CD4-positive, alpha-beta T cell treated with Interleukin-1 beta for 1 hour (primary cell): ENCODE measurements at places on chromosomes 2 and 18.
A peak's percentile ranks its signal among the peaks of the same experiment; 100 is the strongest.

DNA sequence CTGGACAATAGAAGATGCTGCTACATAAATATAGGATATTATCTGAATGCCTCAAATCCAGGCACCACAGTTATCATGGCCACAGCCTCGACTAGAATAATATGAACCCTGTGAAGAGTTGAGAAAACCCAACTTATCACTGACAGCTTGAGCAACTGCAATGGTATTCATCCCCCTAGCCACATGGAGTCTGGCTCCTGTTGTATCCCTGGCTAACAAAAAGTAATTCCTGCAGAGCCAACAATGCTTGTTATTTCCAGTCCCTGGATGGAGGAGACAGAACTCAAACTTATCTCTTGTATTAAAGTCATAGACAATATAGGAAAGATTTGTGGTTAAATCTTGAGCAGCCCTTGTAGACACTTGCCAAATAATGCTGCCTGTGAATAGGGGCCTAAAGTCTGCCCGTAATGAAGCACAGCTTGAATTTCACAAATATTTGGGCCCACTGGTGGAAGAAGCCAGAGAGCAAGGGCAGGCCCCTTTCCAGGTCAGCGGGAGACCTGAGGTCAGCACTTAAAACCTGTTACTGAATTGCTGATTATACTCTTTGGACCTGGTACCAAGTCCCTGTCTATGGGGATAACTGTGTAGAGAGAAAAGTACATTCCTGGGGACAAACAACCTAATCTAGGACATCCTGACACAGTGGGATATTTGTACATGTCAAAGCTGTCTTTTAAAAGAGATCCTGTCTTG, 28.4 kb upstream of the SUCLG1 start:
- no peak for DNase-seq

DNA sequence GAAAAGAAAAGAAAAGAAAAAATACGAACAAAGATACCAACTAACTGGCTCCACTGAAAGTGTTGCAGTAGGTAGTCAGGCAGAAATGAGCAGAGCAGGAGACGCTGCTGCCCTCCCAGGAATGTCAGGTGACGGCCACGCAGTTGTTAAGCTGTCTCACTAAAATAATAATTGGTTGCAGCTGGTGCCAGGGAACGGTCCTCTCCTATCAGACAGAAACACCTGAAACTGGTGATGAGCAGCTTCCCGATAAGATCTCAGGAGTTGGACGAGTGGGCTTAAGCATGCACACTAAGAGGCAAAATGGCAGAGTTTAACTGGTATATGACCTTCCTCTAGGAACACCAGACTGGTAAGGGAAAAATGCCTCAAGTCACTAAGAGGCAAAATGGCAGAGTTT, 611.1 kb downstream of the ZEB2 start:
- no peak for DNase-seq

GRCh38 chr2:54710216-54710615, 13.2 kb upstream of the EML6 start:
- no peak for DNase-seq

DNA sequence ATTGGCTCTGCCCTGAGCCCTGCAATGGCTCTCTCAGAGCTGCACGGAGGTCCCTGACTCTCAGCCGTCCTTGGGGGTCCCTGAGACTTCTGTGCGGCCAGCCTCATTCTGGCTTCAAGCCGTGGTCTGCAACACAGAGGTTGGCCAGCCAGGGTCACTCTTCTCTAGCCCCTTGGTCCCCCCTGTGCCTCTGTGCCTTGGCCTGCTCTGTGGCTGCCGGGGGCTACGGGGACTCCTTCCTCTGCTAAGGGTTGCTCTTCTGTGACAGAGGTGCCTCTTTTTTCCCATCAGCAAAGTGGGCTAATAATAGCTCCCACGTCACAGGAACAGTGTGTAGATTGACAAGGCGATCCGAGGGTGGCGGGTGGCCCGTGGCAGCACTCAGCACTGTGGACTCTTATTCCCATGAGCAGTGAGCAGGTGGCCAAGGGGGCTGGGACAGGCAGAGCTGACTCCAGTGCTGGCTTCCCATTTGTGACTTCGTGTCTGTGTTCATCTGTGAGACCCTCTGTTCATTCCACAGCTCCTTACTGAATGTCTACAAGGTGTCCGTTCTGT, 19.4 kb downstream of the INHBB start:
- no peak for DNase-seq

DNA sequence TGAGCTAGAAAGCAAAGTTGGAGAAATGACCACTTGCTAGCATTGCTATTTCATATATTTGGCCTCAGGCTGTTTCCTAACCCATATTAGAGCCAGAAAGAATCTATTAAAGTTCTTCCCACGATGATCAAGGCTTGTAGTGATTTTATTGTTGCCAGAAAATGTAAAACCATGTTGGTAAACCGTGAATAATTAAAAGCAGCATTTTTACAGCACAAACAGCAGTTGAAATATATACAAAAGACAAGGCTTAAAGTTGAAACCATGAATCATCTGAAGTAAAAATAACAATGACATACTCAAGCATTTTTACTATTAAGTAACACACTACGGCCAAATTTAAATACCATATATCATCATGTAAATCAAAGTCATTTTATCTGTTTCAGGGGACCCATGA, 27.7 kb upstream of the DSC3 start:
- DNase-seq, result no peak

- DNase-seq, result no peak
These were observed 75.9 kb downstream of the SH3BP4 start for GRCh38 chr2:235027558-235028214.

- DNase-seq, result no peak
These were observed 61.8 kb downstream of the CABYR start for GRCh38 chr18:24200494-24201290.

DNA sequence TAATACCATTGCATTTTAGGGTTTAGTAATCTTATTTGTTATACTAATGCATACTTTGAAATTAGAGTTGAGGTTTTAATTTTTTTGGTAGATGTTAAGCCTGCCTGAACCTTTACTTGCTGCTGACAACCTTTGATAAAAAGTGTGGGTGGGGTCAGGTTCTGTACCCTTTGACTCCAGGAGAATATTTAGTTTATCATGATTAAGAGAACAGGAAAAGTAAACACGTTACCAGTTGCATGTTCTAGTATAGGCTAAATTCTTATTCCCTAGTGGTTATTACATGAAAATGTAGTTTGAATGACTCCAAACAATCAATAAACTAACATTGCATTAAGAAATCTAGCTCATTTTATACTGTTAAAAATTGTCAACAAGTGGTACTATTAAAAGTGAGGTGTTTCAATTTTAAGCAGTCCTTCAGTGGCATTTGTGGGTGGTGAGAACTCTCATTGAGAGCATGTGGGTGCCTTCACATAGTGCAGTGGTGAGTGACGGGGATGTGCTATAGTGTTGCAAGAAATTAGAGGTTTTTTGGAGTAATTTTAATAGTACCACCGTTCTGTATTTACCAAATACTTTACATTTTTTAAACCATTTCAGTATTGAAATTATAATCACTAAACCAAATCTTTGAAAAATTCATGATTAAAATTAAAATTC, 29.9 kb downstream of the PHLPP1 start:
- no peak for DNase-seq

DNA sequence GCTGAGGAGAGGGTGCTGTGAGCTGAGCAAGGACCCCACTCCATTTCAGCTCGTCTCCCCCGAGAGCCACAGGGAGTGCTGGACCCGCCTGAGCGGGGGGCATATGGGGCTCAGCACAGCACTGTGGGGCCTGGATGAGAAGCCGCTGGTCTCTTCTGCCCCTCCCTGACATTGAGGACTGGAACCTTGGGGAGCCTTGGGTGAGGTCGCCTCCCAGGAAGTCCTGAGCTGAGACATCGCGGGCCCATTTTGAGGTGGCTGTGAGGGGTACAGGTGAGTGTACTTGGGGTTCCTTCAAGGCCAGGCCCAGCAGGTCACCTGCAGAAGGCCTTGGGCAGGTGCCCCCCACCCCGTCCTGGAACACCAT, 3.1 kb upstream of the AQP12A start:
- no peak for DNase-seq

DNA sequence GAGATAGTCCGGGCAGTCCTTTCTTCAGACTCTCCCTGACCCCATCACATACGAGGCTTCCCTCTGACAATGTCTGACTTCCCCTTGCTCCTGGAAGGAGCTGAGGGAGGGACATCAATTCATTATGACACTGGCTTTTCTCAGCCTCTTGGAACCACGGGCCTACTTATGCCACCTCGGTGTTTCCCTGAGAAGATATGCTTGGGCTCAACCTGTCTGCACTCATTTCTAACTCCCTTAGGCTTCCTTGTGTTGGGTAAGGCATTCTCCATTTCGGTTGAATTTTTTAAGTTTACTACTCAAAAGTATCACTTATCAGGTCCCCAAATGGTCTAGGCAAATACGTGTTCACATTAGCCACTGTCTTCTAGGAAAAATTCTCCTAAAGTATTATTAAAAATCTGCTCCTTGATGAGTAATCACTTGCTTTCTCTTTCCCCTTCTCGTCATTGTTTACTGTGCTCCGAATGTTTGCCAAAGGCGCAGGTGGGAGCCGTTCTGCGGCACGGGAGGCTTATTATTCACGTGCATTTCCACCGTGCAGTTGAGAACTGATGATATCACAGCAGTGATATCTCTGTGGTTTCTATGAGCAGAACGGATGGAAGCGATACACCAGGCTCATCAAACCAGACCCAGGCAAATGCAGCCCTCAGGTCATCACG, 33.1 kb downstream of the ARL4C start:
- peak; percentile 79 for DNase-seq

- no peak for DNase-seq
These were observed 70.1 kb upstream of the ASB18 start for GRCh38 chr2:236334122-236334876.

- no peak for DNase-seq
These were observed 156.6 kb downstream of the DNAH7 start for GRCh38 chr2:195912079-195912478.

DNA sequence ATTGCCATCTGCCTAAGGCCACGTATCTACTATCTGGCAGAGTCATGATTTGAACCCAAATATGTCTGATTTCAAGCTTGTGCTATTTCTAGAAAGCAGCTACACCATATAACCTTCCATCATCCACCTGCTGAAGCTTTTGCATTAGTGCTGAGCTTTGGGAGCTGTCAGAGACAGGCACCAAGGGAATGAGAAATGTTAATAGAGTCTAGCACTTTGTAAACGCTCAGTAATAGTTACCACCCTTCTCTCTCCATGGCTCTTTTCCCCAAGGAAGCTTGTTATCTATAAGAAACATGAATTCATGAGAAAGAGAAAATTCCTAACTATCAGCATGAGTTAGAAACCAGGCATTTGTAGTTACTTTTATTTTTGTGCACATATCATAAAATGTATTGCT, 151.5 kb downstream of the CPS1 start:
- no peak for DNase-seq

DNA sequence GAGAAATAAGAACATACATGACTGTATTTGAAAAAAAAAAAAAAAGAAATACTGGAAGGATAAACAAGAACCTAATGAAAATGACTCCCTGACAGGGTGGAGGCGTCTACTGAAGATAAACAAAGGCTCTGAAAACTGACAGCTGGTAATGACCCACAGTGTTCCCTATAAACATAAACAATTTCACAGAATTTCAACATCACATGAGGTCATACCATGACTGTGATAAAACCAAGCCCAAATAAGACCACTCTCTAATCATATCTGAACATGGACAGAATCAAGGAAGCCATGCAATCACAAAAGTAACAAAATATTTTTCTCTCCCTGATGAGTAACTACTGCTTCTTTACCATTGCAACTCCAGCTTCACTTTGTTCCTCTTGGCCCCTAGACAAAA, 159.3 kb downstream of the FAM124B start:
- no peak for DNase-seq

GRCh38 chr2:68214381-68214780, 38.0 kb downstream of the PPP3R1 start:
- no peak for DNase-seq

GRCh38 chr2:237393523-237393922, 20.4 kb downstream of the COL6A3 start:
- DNase-seq, result no peak

DNA sequence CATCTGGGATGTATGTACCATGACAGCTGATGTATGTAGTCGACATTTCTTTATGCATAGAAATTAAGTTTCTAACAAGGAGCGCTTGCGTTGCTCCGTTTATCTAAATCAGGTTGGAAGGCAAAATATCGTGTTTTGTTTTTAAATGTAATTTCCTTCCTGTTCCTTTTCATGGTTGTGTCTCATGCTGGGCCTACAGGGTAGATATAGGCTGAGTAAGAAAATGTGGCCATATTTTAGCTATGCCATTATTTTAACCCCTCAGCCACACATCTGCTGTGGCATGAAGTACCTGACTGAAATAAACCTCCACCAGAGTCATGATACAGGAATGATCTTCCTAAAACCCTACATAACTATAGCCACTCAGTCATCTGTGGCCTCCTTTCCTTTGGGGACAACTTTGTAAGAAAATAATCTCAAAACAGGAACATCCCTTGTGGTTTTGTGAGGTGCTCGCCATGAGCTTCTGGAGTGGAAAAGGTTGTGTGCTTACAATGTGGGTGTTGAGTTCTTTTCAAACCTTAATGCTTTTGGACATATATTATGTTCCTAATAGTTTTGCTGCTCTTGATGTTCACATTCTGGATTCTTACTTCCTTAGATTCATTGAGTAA, 214.3 kb downstream of the FAM210A start:
- DNase-seq, result no peak

DNA sequence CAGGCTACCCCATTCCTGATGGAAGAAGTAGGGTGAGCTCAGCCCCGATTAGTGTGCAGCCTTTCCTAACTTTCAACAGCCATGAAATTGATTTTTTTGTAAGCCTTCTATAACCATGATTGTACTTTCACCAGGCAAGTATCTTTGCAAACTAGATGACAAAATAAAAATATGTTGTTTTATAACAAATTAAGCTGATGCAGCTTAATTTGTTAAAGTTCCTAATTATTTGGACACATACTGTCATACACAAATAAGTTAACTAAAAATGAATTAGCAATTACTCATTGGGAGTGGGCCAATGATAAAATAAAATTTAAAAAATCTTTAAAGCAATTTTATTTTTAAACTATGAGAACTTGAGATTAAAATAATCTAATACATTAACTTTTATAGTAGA, 113.1 kb upstream of the FANCL start:
- DNase-seq, result no peak

DNA sequence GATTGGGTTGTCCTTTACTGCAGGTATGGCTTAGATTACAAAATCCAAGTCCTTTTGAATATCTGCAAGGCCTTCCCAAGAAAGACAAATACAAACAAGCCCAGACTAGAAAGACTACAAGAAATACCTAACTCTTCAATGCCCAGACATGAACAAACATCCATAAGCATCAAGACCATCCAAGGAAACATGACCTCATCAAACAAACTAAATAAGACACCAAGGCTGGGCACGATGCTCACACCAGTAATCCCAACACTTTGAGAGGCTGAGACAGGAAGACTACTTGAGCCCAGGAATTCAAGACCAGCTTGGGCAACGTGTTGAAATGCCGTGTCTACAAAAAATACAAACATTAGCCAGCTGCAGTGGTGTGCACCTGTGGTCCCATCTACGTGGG, 31.7 kb downstream of the MAP4K3 start:
- no peak for DNase-seq
